ENCODE measurements at places on chromosomes 2 and 18. TPM values are rescaled to one million over a fixed set of nuclear protein-coding genes. Genes with fewer than 3 reads are reported as not detected.

Gene CAPN13
- total RNA-seq, result not detected

Gene MARCHF4
- total RNA-seq, result not detected

Gene SERPINB12
- not detected for total RNA-seq

Gene MCEE
- 10.6 TPM for total RNA-seq

Gene C1QL2
- total RNA-seq, result not detected

Gene SPP2
- not detected for total RNA-seq

Gene ANKRD44
- total RNA-seq, result 118 TPM

Gene GNLY
- 2.1 TPM for total RNA-seq

Gene TUBB8B
- not detected for total RNA-seq

Gene PARD3B
- 0.49 TPM for total RNA-seq

Gene SGPP2
- 3.1 TPM for total RNA-seq

Gene DSG3
- total RNA-seq, result not detected

Gene PRPF40A
- 154 TPM for total RNA-seq

Gene DUSP2
- 279 TPM for total RNA-seq

Gene CDH2
- 0.10 TPM for total RNA-seq

Gene SLC19A3
- not detected for total RNA-seq

Gene RNF152
- total RNA-seq, result 0.10 TPM

Gene DSC3
- 0.46 TPM for total RNA-seq

Gene GPR39
- not detected for total RNA-seq

Gene FOXI3
- total RNA-seq, result not detected

Gene MSTN
- not detected for total RNA-seq

Gene TSPYL6
- total RNA-seq, result not detected

Gene MAP3K19
- not detected for total RNA-seq

Gene UGGT1
- total RNA-seq, result 49.8 TPM

Gene CFAP221
- total RNA-seq, result not detected

Gene CCDC178
- total RNA-seq, result not detected

Gene PLGLB1
- total RNA-seq, result 1.6 TPM

Gene GAREM2
- 2.1 TPM for total RNA-seq

Gene THUMPD2
- 18.8 TPM for total RNA-seq

Gene ANKRD53
- 0.38 TPM for total RNA-seq

Gene MBP
- total RNA-seq, result 41.2 TPM

Gene MYL12B
- 235 TPM for total RNA-seq

Gene CCDC150
- total RNA-seq, result 9.4 TPM

Gene ZSCAN30
- 12.0 TPM for total RNA-seq

Gene FANCL
- total RNA-seq, result 20.6 TPM

Gene SLC9A4
- not detected for total RNA-seq

Gene GPR17
- total RNA-seq, result not detected

Gene NDUFS1
- 95.5 TPM for total RNA-seq

Gene NCKAP1
- total RNA-seq, result 1.4 TPM

Gene MTCL1
- 0.43 TPM for total RNA-seq

Gene CYP27C1
- total RNA-seq, result not detected

Gene USP34
- total RNA-seq, result 59.4 TPM

Gene GAL3ST2
- not detected for total RNA-seq

Gene CFAP65
- total RNA-seq, result not detected

Gene CNDP1
- total RNA-seq, result not detected

Gene RFX8
- total RNA-seq, result not detected

Gene CHRND
- total RNA-seq, result not detected
